Stimulated activated CD4-positive, alpha-beta T cell treated with anti-CD3 and anti-CD28 coated beads, Interleukin-1b, Interleukin-23, amount 100 ng/mL, for 1 hour (primary cell): ENCODE measurements at places on chromosomes 3 and 15.

DNA sequence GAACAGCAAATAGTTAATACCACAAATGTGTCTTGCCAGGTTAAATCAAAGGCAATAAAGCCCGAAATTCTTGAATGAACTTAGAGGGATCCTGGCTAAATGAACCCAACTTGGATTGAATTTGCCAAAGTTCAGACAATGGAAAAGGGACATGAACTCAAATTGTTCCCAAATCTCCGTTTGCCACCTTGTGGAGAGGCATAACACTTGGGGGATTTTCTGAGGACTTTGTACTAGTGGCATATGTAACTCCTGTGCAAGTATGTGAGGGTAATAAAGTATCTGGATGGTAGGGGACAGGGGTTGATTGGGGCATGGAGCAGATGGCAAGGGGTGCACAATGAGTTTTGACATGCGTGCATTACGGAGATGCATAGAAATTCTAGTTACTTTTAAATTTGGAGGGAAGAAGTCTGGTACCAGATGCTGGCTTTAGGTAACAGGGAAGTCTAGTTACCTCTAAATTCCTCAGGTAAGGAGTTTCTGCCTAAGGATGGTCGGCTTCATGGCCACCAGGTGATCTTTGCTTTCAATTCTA, 1.2 kb upstream of the TCAIM start:
- no peak for DNase-seq

- no peak for DNase-seq
These were observed 189.1 kb downstream of the GOLGA6L6 start for GRCh38 chr15:20352241-20353200.

DNA sequence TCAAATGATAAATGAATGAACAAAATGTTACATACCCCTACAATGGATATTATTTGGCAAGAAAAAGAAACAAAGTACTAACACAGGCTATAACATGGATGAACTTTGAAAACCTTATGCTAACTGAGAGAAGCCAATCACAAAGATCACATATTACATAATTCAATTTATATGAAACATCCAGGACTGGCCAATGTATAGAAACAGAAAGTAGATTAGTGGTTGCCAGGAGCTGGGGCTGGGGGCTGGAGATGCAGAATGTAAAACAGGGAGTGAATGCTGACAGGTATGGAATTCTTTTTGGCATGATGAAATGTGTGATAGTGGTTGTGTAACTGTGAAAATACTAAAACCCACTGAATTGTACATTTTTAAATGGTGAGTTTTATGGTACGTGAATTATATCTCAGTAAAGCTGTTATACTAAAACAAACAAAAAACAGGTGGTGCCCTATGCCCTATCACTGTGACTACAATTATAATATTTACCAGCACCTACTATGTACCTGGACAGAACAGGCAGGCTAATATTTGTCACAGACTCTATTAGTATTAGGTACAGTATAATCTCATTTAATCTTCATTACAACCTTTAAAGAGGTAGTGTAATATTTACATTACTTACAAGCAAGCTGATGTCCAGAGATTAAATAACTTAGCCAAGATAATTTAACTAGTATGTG, 90.0 kb downstream of the ETFA start:
- DNase-seq = no peak

GRCh38 chr3:5133239-5134018, 11.3 kb downstream of the ARL8B start:
- no peak for DNase-seq

DNA sequence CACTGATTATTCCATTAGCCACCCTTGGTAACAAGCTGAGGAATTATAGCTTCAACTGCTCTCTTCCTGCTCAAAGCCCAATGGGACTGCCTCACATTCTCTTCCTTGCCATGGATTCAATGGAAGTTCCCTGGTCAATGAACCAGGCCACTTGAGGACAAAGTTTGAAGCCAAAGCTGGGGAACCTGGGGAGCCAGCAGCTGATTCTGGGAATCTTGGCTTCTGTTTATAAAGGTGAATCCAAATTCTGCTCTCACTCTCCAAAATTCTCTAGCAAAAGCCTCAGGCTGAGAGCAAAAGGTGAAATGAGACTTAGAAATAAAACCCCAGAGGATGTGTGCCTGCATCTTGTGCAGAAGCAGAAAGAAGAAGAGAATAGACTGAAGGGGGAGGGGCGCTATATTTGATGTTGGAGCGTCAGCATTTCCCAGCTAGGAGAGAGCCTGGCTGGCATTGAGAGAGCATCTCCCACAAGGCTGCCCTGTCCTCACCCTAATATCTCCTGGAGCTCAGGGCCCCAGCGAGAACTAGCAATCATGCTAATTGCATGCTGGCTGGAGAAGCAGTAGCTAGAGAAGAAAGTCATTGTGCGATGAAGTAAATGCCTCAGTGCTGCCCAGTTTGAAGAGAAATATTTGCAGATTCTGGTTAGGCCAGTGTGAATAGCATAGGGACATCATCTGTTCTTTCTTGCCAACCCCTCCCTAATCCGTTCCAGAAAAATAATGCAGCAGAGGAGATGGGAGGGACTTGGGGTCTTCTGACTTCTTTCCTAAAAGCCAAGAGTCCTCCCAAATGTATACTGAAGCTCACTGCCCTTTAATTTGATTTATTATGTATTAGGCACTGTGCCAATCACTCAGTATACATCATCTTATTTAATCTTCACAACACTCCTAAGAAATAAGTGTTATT, 34.9 kb upstream of the GAP43 start:
- DNase-seq = no peak
